Kidney epithelial cell (primary cell): ENCODE measurements at places on chromosomes 12 and 14.

DNA sequence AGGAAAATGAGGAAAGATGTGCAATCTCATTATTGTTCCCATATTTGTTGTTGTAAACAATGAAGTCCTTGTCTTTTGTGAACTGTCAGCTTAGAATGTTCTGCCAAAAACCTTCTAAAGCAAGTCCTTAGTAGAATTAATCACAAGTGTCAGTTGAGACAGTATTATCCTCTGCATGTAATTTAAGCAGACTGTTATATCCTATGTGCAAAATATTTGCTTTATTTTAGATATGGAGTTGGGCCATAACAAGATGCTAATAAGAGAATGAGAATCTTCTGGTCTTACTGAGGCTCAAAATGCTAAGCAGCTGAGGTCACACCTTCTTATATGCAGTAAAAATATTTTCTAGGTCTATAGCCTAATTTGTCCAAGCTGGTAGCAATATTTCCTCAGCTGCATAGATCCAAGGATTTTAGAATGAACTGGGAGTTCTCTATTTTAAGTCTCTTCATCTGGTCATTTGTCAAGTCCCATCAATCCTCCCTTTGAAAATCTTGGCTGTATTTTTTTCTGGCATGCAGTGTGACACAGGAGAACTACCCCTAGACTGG lies 222.3 kb upstream of the NAV3 start:
- no peak for DNase-seq

- no peak for DNase-seq
These were observed 2.6 kb downstream of the RNASE1 start for GRCh38 chr14:20799892-20800544.

GRCh38 chr14:69713993-69714679 lies 52.8 kb upstream of the SRSF5 start:
- no peak for DNase-seq

GRCh38 chr12:112362310-112362709 lies 19.9 kb downstream of the HECTD4 start:
- DNase-seq: no peak

- no peak for DNase-seq
These were observed 22.0 kb downstream of the LRTM2 start for GRCh38 chr12:1842183-1842904.

GRCh38 chr12:50326590-50327284 lies 43.4 kb upstream of the LIMA1 start:
- DNase-seq: no peak

DNA sequence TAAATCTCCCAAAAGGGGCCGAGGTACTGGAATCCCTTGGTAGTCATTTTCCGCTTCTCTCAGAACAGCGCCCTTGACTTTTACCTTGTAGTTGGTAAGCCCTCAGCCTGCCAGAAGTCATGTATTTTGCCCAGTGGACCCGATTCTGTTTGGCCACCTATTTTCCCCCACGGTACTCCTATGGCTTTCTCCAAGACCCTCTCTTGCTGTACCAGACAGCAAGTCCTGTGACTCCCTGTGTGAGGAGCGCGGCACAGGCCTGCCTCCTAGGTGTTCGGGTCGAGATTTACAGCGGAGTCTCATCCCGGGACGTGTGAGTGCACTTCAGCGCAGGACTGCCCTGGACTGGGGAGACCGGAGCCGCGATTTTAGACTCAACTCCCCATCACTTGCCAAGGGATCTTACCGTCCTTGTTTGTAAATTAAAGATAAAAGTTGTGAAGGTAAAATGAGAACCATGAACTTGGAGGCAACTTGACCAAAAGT lies 1.1 kb upstream of the MBD6 start:
- no peak for DNase-seq

GRCh38 chr14:80523518-80524117 lies 312.3 kb upstream of the DIO2 start:
- DNase-seq: no peak

DNA sequence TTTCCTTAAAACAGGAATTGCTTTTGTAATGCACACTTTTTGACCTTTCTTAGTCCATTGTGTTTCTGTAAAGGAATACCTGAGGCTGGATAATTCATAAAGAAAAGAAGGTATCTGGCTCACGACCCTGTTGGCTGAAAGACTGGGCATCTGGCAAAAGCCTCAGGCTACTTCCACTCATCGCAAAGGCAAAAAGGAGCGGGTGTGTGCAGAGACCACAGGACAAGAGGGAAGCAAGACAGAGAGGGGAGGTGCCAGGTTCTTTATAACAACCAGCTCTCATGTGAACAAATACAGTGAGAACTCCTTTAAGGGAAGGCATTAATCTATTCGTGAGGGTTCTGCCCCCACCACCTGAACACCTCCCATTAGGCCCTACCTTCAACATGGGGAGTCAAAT lies 182.1 kb downstream of the C12orf50 start:
- no peak for DNase-seq

DNA sequence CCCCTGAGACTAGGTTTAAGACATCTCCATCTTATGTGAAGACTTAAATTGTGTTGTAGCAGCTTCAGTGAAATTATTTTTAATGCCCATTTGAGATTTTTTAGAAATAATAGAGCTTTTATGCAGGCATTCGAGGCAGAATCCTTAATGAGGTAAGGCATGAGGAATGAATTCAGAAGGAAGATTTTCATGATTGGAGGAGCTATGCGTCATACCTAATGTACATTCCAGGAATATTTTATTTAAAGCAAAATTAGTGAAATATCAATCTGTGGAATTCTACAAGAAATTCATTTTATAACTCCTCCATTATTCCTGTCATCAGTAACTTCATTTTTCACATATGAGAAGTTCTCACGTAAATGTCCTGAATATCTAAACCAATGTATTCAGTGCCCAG lies 36.0 kb upstream of the GARIN6 start:
- no peak for DNase-seq

- no peak for DNase-seq
These were observed 25.9 kb downstream of the SLC25A47 start for GRCh38 chr14:100348784-100349685.

- no peak for DNase-seq
These were observed 106.1 kb downstream of the PRICKLE1 start for GRCh38 chr12:42483521-42483790.

- DNase-seq: no peak
These were observed 19.4 kb downstream of the ALDH6A1 start for GRCh38 chr14:74064883-74065282.

DNA sequence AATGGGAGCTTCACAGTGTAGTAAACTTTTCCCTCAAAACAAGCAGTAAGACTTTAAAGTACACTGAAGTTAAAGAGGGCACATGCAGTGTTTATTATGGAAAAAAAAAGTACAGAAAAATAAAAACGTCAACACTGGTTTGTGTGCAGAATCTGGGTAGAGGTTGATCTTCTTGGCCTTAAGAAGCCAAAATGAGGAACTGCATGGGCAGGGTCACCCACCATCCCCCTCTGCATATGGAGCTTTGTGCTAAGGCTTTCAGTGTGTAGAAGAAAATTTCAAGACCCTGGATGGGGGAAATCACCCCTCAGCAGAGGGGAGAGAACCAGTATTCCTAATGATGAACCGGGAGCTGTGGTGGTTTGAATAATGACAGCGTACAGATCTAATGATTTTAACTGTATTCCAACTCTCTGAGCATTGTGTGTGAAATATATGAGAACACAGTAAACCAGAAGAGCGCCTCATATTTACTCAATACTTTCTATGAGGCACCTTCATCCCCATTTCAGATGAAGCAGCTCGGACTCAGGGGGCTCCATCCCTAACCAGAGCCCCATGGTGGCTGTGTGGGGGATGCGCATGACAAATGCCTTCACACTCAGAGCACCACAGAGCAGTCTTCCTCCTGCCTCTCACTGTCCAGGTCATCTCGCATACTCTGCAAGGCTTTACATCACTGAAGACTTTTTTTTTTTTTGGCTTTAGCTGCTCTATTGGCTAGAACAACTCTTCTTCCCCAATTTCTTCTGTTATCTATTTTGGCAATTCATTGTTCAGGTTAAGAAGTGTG lies 33.4 kb downstream of the ACADS start:
- DNase-seq: no peak
